ENCODE measurements at places on chromosomes 13 and 19.
A peak's percentile ranks its signal among the peaks of the same experiment; 100 is the strongest.

DNA sequence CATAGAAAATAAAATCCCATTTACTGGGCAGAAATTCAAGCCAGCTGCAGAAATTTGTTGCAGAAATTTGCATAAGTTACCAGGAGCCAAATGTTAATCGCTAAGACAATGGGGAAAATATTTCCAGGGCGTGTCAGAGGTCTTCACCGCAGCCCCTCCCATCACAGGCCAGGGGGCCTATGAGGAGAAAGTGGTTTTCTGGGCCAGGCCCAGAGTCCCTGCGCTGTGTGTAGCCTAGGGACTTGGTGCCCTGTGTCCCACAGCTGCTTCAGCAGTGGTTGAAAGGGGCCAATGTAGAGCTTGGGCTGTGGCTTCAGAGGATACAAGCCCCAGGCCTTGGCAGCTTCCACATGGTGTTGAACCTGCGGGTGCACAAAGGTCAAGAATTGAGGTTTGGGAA is 278.9 kb upstream of the PCDH9 start:
- DNase-seq = no peak

DNA sequence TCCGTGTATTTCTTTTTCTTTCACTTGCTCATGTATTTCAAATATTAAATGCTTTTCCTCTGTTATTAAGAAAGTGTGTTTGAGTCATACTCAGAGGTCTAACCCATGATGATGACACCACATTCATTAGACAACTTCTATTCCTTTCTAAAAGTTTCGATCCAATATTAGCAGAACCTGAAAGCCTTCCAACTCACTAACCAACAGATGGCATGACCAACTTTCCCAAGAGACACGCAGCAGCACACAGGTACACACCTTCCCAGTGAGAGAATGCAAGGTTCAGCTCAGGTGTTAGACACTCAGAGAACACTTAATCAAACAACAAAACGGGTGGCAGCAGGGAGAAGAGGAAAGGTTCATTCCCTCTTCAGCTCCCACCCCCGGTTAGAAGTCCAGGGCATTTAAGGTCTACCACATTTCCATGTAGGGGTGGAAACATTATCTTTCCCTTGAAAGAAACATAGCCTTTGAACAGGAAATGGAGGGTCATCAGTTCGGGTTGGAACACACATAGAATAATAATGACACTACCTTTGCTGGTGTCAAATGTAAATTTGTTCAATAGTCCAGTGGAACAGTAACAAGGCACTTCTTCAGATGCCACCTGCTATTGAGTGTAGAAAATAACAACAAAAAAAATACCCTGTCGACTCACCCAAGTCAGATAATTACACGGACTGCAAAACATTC is 404.2 kb downstream of the COG6 start:
- DNase-seq = no peak

- DNase-seq = no peak
These were observed 209.2 kb downstream of the SLC7A1 start for GRCh38 chr13:29386246-29386645.

GRCh38 chr19:40247735-40248262 is 21.3 kb upstream of the CCNP start:
- DNase-seq = no peak

DNA sequence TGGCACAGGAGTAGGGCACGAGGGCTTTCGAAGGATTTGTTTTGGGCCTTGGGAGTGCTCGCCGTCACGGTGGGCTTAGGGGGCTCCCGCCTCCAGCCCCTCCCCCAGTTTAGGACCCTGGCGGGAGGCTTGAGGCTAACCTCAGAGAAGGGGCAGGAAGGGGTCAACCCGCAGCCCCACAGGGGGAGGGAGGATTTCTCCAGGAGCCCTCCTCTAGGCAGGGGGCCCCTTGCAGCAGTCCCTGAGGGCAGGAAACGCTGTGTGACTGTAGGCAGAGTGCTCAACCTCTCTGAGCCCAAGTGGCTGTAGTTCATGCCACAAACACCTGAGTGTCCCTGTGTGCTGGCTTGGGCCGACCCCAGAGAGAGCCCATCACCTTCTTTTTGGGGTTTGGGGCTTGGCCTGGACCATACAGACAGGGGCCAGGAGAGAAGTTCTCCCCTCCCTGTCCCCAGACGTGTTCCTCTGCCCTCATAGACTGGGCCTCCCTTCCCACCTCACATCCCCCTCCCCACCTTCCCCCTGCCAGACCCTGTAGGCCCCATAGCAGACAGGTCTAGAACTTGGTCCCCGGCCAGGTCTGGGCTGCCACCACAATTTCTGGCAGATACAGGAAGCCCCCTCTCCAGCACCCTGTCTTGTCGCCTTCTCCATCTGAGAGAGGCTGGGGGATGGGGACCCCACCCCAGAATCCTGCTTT is 8.1 kb downstream of the ISYNA1 start:
- no peak for DNase-seq

GRCh38 chr13:53357582-53357981 is 329.0 kb downstream of the OLFM4 start:
- no peak for DNase-seq

DNA sequence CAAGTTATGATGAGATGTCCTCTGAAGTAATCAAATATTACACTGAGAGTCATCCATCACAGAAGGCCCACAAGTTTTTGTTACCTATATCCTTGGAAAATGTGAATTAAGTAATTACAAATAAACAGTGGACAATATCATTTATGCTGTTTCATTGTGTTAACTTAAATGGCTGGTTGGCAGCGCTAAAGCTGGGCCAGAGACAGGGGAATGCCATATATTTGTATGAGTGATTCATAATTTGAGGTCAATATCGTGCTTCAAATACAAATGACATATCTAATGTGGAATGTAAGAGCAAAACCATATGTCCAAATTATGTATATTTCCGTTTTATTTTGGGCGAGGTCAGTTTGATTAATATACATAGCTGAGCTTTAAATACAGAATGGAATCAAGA is 1556.2 kb downstream of the SLITRK5 start:
- DNase-seq = no peak

- no peak for DNase-seq
These were observed 12.2 kb downstream of the C19orf47 start for GRCh38 chr19:40335855-40336600.

GRCh38 chr13:106981051-106981450 is 413.1 kb upstream of the ARGLU1 start:
- DNase-seq = no peak

DNA sequence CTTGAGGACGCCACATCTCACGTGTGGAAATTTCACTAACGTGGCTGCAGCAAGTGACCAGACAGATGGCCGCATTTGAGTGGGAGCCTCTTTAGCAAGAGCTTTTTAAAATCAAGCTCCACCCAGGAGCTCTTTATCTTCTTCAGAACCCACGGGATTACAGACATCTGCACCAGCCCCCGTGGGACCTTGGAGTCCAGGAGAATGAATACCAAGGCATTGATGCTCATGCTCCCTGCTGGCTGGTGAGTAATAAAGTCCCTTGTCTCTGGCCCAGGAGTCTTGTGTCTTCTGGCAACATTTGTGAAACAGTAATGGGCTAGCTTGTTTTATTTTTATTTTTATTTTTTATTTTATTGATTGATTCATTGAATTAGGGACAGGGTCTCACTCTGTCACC is 64.4 kb downstream of the TRPM4 start:
- no peak for DNase-seq

DNA sequence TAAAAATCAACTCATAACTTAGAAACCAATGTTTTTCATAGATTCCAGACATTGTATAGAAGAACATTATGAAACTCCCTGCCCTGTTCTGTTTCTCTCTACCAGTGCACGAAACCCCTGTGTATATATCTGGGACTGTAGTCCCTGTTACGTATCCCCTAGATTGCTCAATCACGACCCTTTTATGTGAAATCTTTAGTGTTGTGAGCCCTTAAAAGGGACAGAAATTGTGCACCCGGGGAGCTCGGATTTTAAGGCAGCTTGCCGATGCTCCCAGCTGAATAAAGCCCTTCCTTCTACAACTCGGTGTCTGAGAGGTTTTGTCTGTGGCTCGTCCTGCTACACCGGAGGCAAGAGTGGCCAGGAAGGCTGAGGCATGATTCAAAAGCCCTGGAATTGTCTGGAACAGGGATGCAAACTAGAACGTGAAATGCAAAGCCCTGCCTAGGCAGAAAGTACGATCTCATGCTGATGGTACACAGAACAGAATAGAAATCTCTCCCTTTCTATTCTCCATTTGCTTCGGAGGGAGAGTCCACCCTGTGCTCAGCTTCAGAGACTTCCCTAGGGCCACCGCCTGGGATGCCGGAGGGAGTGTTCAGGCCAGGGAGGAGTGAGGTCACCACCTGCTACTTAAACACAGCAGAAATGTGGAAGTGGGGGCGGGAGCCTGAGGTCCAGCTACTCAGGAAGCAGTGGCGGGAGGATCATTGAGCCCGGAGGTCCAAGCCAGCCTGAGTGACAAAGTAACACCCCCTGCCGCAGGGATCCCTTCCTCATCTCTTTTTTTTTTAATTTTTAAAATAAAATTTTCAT is 758 bp upstream of the ZNF888 start:
- no peak for DNase-seq

GRCh38 chr19:38813323-38813722 is 578 bp upstream of the LGALS4 start:
- DNase-seq = no peak

- no peak for DNase-seq
These were observed 120.2 kb downstream of the DNAJC15 start for GRCh38 chr13:43143591-43143990.

DNA sequence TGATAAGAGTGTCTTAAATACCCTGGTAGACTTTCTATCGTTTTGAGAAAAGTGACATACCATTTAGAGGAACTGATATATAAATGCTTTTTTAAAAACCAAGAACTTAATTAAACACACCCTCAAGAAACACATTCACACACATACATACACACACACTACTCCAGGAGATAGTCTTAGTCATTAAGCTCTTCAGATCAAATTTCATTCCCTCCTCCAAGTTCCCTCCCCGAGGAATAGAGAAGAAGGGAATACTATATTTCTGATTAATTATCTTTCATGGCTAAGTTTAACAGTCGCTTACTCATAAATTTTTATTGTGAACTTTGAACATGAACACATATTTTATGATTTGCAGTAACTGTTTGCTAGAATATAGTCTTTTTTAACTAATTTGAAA is 1109.5 kb downstream of the SLITRK1 start:
- no peak for DNase-seq

DNA sequence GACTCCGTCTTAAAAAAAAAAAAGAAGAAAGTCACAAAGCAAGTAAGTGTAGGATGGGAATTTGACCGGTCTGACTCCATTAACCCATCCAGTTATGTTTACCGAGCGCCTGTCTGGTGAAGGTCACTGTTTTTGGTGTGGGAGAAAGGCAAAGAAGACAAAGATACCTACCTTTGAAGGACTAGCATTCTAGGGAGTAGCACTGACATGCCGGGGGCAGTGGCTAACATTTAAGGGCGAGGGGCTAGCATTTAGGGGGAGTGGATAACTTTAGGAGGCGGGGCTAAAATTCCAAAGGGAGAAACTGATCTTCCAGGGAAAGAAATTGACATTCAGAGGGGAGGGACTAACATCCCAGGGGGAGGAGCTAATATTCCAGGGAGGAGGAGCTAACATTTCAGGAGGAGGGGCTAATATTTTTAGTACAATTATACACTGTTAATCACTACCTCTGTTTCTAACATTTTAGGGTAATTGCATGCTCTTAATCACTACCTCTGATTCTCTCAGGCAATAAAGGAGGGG is 8.7 kb downstream of the GPR32 start:
- no peak for DNase-seq

GRCh38 chr19:49126575-49126974 is 7.2 kb downstream of the PPFIA3 start:
- DNase-seq = no peak

GRCh38 chr13:22563272-22563671 is 617.5 kb upstream of the SGCG start:
- no peak for DNase-seq

GRCh38 chr19:39428283-39429112 is 7.3 kb downstream of the RPS16 start:
- DNase-seq = peak; percentile 72

DNA sequence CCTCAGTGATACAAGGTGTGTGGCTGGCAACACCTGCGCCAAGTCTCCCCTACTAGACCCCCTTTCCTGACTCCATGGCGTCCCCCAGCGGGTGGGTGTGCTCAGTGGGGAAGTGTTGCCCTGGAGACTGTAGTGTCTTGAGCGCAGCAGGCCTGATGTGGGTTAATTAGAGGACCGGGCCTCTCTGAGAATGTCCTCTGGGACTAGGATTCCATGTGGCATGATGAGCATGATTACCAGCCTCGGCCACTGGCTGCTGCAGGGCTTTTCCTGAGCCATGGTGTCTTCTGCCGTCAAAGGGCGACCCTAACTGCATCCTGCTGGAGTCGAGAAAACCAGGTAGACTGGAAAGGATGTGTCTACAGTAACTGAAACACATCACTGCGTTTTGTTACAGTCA is 28.1 kb downstream of the MICOS13 start:
- DNase-seq = no peak

GRCh38 chr19:40601134-40601974 is at the start of gene LTBP4:
TSS of gene LTBP4 (plus strand) at chr19:40601369. CDS start at chr19:40601388, 19 bp downstream.
- DNase-seq = peak; percentile 40

DNA sequence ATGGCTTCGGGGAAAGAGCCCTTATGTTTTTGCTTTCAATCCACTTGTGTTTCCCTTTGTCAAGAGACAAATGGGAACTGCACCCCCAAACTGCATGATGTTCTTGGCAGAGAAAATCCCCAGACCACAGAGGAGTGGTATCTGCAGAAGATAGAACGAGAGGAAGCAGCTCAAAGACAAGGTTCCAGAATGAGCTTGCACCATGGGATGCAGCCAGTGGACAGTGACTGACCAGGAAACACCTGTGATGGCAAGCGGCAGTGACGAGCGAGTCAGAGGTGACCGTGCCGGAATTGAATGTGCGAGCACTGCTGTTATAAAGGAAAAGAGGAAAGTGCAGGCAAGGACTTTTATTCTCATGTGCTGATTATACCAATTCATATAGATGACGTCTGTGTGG is 46.3 kb downstream of the IRS2 start:
- no peak for DNase-seq

GRCh38 chr13:79392882-79393563 is 13.0 kb downstream of the RBM26 start:
- DNase-seq = no peak

DNA sequence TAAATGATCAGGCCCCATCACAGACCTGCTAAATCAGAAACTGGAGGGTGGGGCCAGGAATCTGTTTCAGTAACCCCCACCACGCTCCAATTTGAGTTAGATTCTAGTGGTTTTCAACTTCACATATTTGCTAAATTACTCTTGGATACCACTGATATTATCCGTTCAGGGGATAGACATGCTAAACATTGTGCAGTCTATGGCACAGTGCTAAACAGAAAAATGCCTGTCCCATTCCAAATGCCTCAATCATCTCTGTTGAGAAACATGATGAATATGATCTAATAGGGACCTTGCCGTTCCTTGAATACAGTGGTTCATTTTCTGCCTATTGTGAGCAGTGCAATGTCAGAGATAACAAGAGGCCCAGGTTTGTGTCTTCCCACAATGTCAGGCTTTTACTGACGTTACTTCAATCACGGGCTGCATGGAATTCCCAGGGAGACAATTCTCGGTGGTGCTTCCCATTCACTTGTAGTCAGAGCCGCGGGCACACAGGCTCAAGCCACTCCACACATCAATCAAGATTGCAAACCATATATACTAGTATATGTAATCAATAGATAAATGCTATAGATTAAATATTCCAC is 52.7 kb downstream of the MYO16 start:
- DNase-seq = no peak

Measured in NCI-H2227 treated with DMSO at 0.1 percent for 48 hours (cell line).